ENCODE measurements at places on chromosomes 5 and 9. TPM values are rescaled to one million over a fixed set of nuclear protein-coding genes. Genes with fewer than 3 reads are reported as not detected.

Gene TSSK1B
- total RNA-seq, result 0.16 TPM

Gene SH3PXD2B
- 17.6 TPM for total RNA-seq

Gene MCIDAS
- total RNA-seq, result not detected

Gene ARL14EPL
- not detected for total RNA-seq

Gene NPM1
- total RNA-seq, result 412 TPM

Gene OBP2B
- total RNA-seq, result not detected

Gene CLIC3
- 0.31 TPM for total RNA-seq

Gene TTC39B
- total RNA-seq, result 6.9 TPM

Gene TPM2
- 18.1 TPM for total RNA-seq

Gene RAB3C
- 38.1 TPM for total RNA-seq

Gene NTRK2
- 266 TPM for total RNA-seq

Gene PRKAA1
- total RNA-seq, result 74.1 TPM

Gene CFAP77
- total RNA-seq, result not detected

Gene CKS2
- total RNA-seq, result 34.3 TPM

Gene DNAH5
- total RNA-seq, result 5.5 TPM

Gene SLC6A19
- total RNA-seq, result not detected

Gene TRIM7
- total RNA-seq, result 0.78 TPM

Gene WNK2
- total RNA-seq, result 16.4 TPM

Gene LECT2
- not detected for total RNA-seq

Gene TNFSF15
- total RNA-seq, result 0.16 TPM

Gene CTXN3
- 1.1 TPM for total RNA-seq

Gene OLFML2A
- total RNA-seq, result 2.5 TPM

Gene FKTN
- 39.9 TPM for total RNA-seq

Gene C5orf63
- total RNA-seq, result 7.0 TPM

Gene ST8SIA4
- 47.6 TPM for total RNA-seq

Gene CSF1R
- total RNA-seq, result 8.3 TPM

Gene SPDL1
- total RNA-seq, result 18.6 TPM

Gene PRR7
- total RNA-seq, result 11.7 TPM

Gene GPX8
- 4.4 TPM for total RNA-seq

Gene PCDHA9
- 18.6 TPM for total RNA-seq
